ENCODE measurements at places on chromosomes 3 and 15.

DNA sequence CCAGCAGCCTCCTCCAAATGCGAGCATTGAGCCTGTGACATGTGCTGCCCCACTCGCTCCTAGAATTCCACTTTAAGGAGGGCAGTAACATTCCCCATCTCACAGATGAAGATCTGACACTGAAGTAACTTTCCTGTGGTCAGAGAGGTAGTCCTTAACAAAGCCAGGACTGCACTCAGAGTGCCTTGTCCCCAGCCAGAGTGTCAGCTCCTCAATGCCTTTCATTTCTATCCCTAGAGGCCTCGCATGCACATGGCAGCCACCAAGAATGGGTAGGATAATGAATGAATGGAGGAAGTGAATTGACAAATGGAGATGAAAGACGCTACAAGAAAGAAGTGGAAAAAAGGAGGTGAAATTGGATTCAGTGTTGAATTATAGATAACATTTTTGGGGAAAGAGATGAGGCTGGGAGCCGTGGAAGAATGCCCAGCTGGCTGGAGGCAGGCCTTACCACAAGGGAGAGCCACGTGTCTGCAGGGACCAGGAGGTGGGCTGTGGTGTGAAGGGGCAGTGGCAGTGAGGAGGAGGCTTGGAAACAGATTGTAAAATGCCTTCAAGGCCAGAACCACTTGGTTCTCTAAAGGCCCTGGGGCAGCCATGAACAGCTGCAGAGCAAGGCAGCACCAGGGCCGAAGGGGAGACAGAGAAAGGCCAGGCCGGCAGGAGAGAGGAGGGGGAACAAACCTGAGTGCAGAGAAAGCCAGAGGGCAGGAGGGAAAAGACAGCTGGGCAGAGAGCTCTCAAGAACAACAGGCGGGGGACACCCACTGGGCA, 10.4 kb downstream of the CFAP92 start:
- DNase-seq = no peak

GRCh38 chr15:87569581-87569980, 687.0 kb downstream of the NTRK3 start:
- DNase-seq = no peak

DNA sequence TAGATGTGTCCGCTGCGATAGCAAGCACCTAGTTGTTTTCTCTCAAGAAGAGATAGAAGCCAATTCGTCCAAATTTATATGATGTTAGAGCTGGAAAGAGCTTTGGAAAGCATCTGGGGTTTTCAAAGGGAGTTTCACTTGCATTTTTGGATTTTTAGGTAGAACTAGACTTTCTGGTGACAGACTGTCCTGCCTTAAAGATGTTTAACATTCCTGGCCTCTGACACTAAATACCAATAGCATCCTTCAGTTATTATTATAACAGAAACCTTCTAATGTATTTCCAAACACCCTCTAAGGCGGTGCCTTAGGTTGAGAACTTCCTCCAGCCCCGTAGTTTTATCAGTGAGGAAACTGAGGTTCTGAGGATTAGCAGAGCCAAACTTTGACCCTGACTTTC, 305.3 kb downstream of the SATB1 start:
- no peak for DNase-seq

GRCh38 chr3:115321400-115321805, 174.3 kb upstream of the ZBTB20 start:
- peak; percentile 27 for DNase-seq

- DNase-seq = no peak
Observed at GRCh38 chr15:74831813-74832495, 5.5 kb downstream of the CPLX3 start.

GRCh38 chr3:49466085-49466484, 4.0 kb upstream of the DAG1 start:
- no peak for DNase-seq

DNA sequence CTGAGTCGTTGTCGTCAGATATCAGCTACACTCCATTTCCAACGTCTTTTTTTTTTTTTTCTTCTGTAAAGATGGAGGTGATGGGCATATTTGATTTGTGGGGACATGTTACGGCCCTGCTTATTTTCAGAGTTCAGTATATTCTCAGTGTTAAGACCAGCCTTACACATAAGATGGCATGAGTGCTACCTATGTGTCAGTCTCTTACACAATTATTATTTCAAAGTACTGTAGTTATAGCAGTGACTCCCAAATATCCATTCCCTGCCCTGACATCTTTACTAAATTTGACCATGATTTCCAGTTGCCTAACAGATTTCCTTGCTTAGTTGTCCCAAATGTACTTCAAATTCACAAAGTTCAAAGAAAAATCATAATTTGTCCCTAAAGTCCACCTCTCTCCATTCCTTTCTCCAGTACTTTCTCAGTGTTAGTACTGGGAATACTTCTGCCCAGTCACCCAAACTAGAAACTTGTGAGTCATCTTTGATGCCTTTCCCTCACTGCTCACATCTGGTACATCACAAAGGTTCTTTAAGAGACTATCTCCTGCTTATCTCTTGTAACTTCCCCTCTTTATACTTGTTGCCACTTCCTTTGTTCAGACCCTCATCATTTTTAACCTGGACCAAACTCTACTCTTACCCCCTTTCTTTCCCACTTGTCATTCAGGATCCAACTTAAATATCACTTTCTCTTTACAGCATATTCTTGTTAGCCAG, 67.0 kb downstream of the ZNF609 start:
- no peak for DNase-seq

DNA sequence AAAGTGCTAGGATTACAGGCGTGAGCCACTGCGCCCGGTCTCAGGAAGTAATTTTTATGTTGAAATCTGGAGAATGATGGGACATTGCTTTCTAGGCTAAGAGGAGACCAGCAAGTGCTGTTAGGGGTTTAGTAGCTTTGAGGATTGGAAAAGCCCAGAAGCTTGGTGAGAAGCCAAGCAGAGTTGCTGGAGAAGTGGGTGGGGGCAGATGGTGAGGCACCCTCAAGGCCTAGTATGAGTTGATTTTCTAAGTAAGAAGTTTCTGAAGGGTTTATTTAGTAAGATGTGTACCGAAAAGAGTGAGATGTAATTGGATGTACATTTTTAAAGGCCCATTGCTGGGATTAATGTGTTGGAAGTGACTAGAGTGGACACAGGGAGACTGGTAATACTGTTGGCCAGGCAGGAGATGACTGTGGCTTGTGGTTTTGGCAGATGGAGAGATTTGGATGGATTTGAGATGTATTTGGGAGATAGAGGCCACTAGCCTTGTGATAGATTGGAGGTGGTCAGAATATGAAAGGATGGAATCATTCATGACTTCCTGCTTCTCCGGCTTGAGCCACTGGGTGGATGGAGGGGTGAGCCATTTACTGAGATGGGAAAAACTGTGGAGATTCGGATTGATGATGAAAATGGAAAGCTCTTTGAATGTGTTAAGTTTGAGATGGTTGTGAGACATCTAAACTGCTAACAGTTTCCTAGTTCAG, 2.3 kb downstream of the LRRC28 start:
- no peak for DNase-seq

GRCh38 chr3:135868801-135869200, 96.7 kb upstream of the PPP2R3A start:
- no peak for DNase-seq

DNA sequence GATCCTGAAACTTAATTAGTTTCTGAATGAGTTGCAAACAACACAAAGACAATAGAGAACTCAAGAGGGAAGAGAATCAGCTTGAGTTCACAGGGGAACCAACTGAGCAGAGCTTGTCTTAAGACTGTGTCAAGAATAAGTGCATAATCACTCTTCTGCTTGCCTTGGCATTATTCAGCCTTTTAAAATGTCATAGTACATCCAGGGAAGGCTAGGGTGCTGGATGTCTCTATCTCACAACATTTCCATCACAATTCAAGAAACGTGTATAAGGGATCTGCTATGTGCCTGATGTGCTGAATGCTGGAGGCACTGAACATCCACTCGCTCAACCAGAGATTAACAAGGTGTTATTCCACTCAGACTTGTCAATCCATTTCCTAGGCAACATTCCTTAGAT, 122.6 kb downstream of the CPNE4 start:
- no peak for DNase-seq

- no peak for DNase-seq
Observed at GRCh38 chr15:64634576-64635498, 140.6 kb downstream of the RBPMS2 start.

- no peak for DNase-seq
Observed at GRCh38 chr3:159532577-159532976, 456.1 kb upstream of the IL12A start.

- no peak for DNase-seq
Observed at GRCh38 chr3:150826466-150827282, 63.7 kb upstream of the SIAH2 start.

All from DMS79 treated with DMSO at 0.1 percent for 48 hours (cell line).